ENCODE measurements at places on chromosomes 5 and 9. TPM values are rescaled to one million over a fixed set of nuclear protein-coding genes. Genes with fewer than 3 reads are reported as not detected.

GRCh38 chr5:112417931-112418658 lies 982 bp downstream of the EPB41L4A start:
- H3K4me1 ChIP-seq = peaks cover 13% of the 10 kb centered on the region
- no peak overlapping the region for H3K4me3 ChIP-seq

The C5orf52 gene
- total RNA-seq = not detected

The SHOC1 gene
- not detected for total RNA-seq

- DNase-seq = no peak
- no peak overlapping the region for H3K27ac ChIP-seq
- H3K4me3 ChIP-seq = no peak overlapping the region
- H3K27me3 ChIP-seq = no peaks in the 10 kb centered on the region
- no peaks in the 10 kb centered on the region for H3K4me1 ChIP-seq
These were observed 286.9 kb upstream of the CD180 start for GRCh38 chr5:67483453-67484030.

DNA sequence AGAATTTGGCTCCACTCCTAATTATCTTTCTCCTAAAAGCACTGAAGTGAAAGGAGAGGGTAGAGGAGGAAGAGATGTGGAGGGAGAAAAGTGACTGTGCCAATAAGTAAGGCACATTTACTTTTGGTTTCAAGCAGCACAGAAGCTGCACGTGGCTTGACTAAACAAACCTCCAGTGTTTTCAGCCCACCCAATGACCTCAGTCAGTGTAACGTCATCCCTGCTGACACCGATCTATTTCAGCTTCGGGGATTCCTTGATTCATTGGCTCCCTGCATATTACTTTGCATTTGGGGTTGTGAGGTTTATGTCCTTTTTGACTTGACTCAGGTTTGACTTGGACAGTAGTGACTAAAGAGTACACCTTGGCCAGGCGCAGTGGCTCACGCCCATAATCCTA lies 35.6 kb upstream of the NIM1K start:
- no peak overlapping the region for H3K27ac ChIP-seq
- H3K4me1 ChIP-seq = no peaks in the 10 kb centered on the region
- no peak overlapping the region for H3K4me3 ChIP-seq
- no peak for DNase-seq
- H3K36me3 ChIP-seq = no peaks in the 10 kb centered on the region

- DNase-seq = peak; percentile 67
- peak overlapping the region; percentile 72 for H3K4me3 ChIP-seq
- no peaks in the 10 kb centered on the region for H3K36me3 ChIP-seq
- H3K27me3 ChIP-seq = no peaks in the 10 kb centered on the region
- peaks cover 22% of the 10 kb centered on the region for H3K4me1 ChIP-seq
- peak overlapping the region; percentile 86 for H3K27ac ChIP-seq
These were observed 1.3 kb downstream of the HMGXB3 start for GRCh38 chr5:150001660-150002486.

GRCh38 chr5:132528866-132529634 lies 14.3 kb downstream of the IL5 start:
- H3K4me1 ChIP-seq = no peaks in the 10 kb centered on the region
- H3K27me3 ChIP-seq = no peaks in the 10 kb centered on the region
- no peak overlapping the region for H3K27ac ChIP-seq

The ITGA2 gene
- 19.3 TPM for total RNA-seq

DNA sequence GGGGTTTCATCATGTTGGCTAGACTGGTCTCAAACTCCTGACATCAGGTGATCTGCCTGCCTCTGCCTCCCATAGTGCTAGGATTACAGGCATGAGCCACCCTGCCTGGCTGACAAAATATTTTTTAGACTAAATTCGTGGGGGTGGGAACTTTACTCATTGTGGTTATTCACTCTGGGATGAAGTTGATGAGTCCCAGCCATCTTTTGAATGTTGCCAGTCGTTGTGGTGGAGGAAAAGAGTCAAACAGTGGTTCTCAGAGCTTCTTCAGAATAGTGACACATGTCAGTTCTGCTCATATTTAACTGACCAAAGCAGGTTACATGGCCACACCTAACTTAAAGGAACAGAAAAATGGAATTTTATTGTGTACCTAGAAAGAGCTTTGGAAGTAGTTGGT lies 6.9 kb downstream of the SREK1 start:
- H3K27me3 ChIP-seq = no peaks in the 10 kb centered on the region
- H3K4me3 ChIP-seq = no peak overlapping the region
- H3K27ac ChIP-seq = no peak overlapping the region

The CATSPER3 gene
- 0.61 TPM for total RNA-seq

GRCh38 chr9:70868661-70869652 lies 252.5 kb downstream of the TRPM3 start:
- H3K4me1 ChIP-seq = no peaks in the 10 kb centered on the region
- H3K36me3 ChIP-seq = no peaks in the 10 kb centered on the region
- H3K27me3 ChIP-seq = no peaks in the 10 kb centered on the region

The ALDH7A1 gene
- total RNA-seq = 204 TPM

DNA sequence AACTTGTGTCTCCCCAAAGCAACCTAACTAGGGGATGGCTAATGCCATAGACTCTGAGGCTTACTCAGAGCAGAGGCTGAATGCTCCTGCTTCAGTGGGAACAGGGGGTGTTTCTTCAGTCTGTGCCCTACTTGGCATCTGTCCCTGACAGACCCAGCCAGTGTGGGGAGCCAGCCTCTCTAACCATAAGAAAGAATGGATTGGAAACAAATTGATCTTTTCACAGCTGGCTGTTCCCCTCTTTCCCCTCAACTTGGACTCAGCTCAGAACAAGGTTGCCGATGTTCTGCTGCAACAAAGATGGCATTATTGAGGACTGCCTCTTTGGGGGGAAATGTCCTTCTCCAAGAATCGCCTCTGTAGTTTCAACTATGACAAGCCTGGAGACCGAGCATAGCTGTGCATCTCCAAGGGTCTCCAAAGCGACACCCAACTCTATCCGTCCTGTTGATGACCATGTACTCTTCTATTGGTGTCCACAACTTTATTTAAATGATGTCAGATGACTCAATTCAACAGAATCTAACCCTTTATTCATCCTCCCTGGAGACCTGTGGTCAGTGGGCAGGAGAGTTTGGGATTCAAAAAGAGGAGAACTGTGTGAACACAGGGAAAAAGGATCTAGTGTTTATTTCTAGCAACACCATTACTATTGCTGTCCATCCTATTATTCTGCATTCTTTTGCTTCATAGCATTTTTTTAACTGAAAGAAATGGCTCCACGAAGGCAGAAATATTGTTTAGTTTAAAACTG lies 24.7 kb upstream of the TNC start:
- H3K4me1 ChIP-seq = peaks cover 8% of the 10 kb centered on the region
- H3K27ac ChIP-seq = no peak overlapping the region
- no peaks in the 10 kb centered on the region for H3K36me3 ChIP-seq
- DNase-seq = no peak
- no peak overlapping the region for H3K4me3 ChIP-seq
- no peaks in the 10 kb centered on the region for H3K27me3 ChIP-seq

GRCh38 chr5:55320571-55320970 lies 12.8 kb downstream of the MTREX start:
- H3K36me3 ChIP-seq = no peaks in the 10 kb centered on the region
- no peaks in the 10 kb centered on the region for H3K4me1 ChIP-seq
- DNase-seq = no peak
- H3K4me3 ChIP-seq = no peak overlapping the region
- no peaks in the 10 kb centered on the region for H3K27me3 ChIP-seq
- H3K27ac ChIP-seq = no peak overlapping the region

DNA sequence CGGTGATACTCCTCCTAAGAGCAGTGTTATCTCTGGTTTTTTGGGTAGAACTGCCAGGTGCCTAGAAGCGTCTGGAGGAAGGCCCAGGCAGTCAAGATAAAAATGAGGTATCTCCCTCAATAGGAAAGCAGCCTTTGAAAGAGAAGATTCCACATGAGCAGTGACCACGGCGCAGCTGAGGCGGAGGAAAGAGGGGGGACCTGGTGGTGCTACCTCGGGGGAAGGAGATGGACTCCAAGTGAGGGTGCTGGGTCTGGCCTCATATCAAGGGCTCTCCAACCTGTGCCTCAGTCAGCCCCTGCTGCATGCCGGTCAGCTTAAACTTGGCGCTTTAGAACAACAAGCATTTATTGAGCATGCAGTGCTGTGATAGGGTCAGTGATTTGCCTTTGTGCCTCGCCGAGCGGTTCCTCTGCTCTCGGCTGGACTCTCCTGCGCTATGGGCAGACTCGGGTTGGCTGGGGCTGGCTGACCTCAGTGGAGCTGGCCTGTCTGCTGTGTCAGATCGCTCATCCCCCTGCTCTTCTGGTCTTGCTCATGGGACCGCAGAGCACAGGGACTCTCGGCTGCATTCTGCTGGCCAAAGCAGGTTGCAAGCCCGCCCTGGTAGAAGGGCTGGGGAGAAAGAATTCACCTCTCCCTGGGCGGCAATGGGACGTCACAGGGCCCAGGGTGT lies 121.1 kb upstream of the IRX4 start:
- H3K4me3 ChIP-seq = no peak overlapping the region
- peaks cover 1% of the 10 kb centered on the region for H3K27me3 ChIP-seq
- H3K36me3 ChIP-seq = no peaks in the 10 kb centered on the region
- H3K4me1 ChIP-seq = no peaks in the 10 kb centered on the region

The DMGDH gene
- 1.8 TPM for total RNA-seq

The MLANA gene
- not detected for total RNA-seq

The FCN1 gene
- not detected for total RNA-seq

DNA sequence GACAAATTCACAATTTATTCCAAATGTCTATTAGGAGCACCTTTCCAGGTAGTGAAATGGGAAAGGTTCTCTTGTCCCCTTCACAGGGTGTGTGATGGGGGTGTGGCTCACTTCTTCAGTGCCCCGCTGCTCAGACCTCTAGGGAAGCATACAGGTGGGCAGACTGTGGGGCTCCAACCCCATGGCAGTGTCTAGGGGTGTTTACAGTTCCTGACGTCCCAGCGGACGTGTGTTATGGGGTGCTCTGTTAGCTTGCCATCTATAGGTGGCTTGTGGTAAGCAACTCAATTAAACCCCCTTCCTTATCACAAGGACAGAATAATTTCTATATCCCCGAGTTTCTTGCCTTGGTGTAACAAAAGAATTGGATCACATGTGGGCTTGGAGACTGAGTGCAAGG lies 67.4 kb upstream of the SPINK5 start:
- H3K36me3 ChIP-seq = no peaks in the 10 kb centered on the region
- DNase-seq = no peak
- no peak overlapping the region for H3K4me3 ChIP-seq
- H3K27me3 ChIP-seq = no peaks in the 10 kb centered on the region
- no peaks in the 10 kb centered on the region for H3K4me1 ChIP-seq

The RASGRF2 gene
- total RNA-seq = 23.5 TPM

The SPATA31D4 gene
- not detected for total RNA-seq

- no peak for DNase-seq
- no peak overlapping the region for H3K27ac ChIP-seq
- no peaks in the 10 kb centered on the region for H3K36me3 ChIP-seq
These were observed 53.9 kb downstream of the RFX3 start for GRCh38 chr9:3471883-3472282.

GRCh38 chr5:38680094-38680825 lies 123.8 kb upstream of the LIFR start:
- H3K36me3 ChIP-seq = no peaks in the 10 kb centered on the region
- H3K27me3 ChIP-seq = no peaks in the 10 kb centered on the region
- H3K4me3 ChIP-seq = no peak overlapping the region
- no peak for DNase-seq
- H3K4me1 ChIP-seq = peaks cover 28% of the 10 kb centered on the region

DNA sequence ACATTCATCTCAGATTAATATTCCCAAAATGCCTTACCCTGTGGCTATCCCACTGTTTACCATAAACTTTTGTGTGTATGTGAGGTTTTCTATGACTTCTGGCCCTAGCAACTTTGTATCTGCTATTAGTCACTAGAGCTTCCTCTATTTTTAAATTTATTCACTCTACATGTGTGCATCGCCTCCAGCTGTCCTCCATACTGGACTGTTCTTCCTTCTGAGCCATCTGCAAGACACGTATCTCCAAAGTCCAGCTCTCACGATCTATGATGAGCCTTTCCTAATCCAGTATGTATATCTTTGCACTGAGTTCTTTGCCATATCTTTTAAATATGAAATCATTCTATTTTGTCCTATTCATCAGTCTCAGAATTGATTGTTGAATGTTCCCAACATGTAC lies 1.7 kb upstream of the GNG10 start:
- no peak for DNase-seq
- H3K27ac ChIP-seq = no peak overlapping the region
- no peak overlapping the region for H3K4me3 ChIP-seq
- H3K27me3 ChIP-seq = no peaks in the 10 kb centered on the region
- no peaks in the 10 kb centered on the region for H3K36me3 ChIP-seq

GRCh38 chr9:123120131-123120530 lies 86.7 kb downstream of the GPR21 start:
- peaks cover 2% of the 10 kb centered on the region for H3K36me3 ChIP-seq
- DNase-seq = no peak
- no peak overlapping the region for H3K27ac ChIP-seq
- no peaks in the 10 kb centered on the region for H3K27me3 ChIP-seq
- no peaks in the 10 kb centered on the region for H3K4me1 ChIP-seq

GRCh38 chr5:97167435-97167834 lies 15.6 kb downstream of the RIOK2 start:
- DNase-seq = no peak
- H3K27me3 ChIP-seq = no peaks in the 10 kb centered on the region
- H3K4me1 ChIP-seq = peaks cover 20% of the 10 kb centered on the region
- H3K27ac ChIP-seq = no peak overlapping the region

DNA sequence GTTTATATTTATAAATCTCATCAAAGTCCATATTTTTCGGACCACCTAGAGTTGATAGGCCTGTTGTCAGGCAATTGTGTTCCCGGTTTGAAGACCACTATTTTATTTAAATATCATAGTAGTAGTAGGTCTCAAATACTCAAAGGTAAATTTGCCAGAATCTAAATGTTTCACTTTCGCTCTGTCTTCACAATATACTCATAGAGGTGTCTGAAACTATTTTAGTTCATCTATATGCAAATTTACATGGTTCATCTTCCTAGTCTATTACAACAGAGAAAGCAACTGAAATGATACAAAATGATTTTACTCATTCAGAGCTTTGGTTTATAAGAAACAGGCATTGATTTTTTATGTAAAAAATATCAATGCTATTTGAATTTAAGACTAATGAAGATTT lies 1897.5 kb downstream of the EFNA5 start:
- H3K36me3 ChIP-seq = no peaks in the 10 kb centered on the region
- no peak overlapping the region for H3K27ac ChIP-seq
- no peaks in the 10 kb centered on the region for H3K4me1 ChIP-seq
- DNase-seq = no peak
- no peaks in the 10 kb centered on the region for H3K27me3 ChIP-seq

The ZFP37 gene
- total RNA-seq = not detected

The SPINK6 gene
- total RNA-seq = not detected

GRCh38 chr5:179840766-179841165 lies 17.9 kb downstream of the MRNIP start:
- H3K4me1 ChIP-seq = no peaks in the 10 kb centered on the region
- no peak for DNase-seq
- peaks cover 4% of the 10 kb centered on the region for H3K36me3 ChIP-seq
- H3K27me3 ChIP-seq = no peaks in the 10 kb centered on the region
- H3K27ac ChIP-seq = no peak overlapping the region
- H3K4me3 ChIP-seq = no peak overlapping the region

The CA9 gene
- total RNA-seq = not detected

DNA sequence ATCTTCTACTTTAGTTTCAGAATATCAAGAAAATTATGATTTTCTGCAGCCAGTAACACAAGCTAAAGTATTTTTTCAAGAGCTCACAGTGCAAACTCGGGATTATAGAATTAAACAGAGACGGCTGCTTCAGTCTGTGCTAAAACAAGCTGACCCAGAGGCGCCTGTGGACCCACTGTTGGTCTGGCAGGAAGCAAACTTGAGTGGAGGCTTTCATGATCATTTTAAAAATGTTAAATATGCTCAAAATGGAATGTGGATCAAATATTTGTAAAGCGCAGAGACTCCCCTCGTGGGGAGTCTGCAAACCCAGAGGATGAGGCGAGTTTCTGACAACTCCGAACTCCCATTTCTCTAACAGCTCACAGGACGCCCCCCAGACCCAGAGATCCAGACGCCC lies 13.0 kb downstream of the ROR2 start:
- DNase-seq = no peak
- H3K27me3 ChIP-seq = no peaks in the 10 kb centered on the region

Data from Caco-2 (cell line).